ENCODE measurements at places on chromosomes 4 and X.

DNA sequence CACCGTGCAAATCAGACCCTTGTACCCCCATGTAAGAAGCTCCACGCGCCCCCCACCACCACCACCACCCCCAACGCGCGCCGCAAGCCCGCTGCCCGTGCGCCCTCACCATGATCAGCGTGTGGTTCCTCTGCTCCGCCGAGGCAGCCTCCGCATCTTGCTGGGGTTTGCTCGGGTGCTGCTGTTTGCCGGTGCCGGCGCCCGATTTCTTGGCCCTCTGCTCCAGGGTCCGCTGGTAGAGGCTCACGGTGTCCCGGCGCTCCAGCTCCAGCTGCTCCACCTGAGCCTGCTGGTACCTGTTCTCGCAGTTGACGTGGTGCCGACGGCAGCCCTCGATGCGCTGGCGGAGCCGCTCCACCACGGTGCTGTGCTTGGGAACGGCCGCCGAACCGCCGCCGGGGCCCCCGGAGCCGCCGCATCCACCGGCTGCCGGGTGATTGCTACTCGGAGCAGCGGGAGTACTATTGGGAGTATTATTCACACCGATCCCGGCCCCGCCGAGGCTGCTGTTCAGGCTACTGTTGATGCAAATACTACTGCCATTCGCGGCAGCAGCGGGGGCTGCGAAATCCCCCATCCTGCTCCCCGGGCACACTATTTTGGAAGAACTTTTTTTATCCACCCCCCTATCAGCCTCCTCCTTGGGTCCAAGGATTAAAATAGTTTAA lies 1.1 kb downstream of the MAML3 start:
- no peaks in the 10 kb centered on the region for H3K4me1 ChIP-seq
- H3K27me3 ChIP-seq = no peaks in the 10 kb centered on the region
- peak; percentile 74 for DNase-seq
- no peaks in the 10 kb centered on the region for H3K36me3 ChIP-seq
- H3K4me3 ChIP-seq = peak overlapping the region; percentile 97

DNA sequence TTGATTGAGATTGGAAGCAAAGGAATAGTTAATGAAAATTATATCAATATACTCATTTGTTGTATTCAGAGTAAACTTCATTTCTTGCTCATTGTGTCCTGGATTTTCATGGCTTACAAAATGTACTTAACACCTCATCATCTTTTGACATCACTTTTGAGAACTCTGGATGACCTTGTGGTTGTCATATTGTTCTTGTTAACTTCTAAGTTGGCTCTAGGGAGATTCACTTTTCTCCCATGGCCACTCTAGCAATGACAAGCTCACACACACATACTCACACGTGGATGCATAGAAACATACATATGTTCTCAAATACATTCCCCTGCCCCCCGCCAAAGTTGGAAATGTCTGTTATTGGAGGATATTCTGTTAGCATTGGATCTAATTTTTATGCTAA lies 15.3 kb downstream of the PHEX start:
- H3K4me1 ChIP-seq = no peaks in the 10 kb centered on the region
- no peaks in the 10 kb centered on the region for H3K36me3 ChIP-seq
- H3K27ac ChIP-seq = no peak overlapping the region
- no peak for DNase-seq
- no peaks in the 10 kb centered on the region for H3K27me3 ChIP-seq
- H3K4me3 ChIP-seq = no peak overlapping the region

- no peaks in the 10 kb centered on the region for H3K4me1 ChIP-seq
- H3K4me3 ChIP-seq = no peak overlapping the region
These were observed 6.0 kb downstream of the GRIA3 start for GRCh38 chrX:123190096-123190495.

DNA sequence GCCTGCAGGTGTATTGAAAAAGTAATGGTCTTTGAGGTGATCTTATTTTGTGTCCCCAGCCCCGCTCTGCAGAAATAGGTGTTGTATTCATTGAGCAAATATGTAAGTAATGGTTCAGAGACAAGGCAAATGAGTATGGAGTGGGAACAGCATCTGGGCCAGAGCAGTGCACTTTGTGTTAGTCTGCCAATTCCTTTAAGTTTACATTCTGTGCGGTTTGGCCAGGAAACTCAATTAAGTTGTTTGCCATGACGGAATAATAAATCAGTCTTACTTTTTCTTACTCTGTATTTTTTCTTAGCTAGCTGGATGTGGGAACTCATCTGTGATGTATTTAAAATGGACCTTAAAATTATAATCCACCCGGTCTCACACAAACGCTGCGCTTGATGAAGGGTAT lies 12.6 kb downstream of the DCLK2 start:
- H3K4me3 ChIP-seq = no peak overlapping the region
- DNase-seq = no peak
- no peaks in the 10 kb centered on the region for H3K36me3 ChIP-seq
- H3K27me3 ChIP-seq = no peaks in the 10 kb centered on the region

DNA sequence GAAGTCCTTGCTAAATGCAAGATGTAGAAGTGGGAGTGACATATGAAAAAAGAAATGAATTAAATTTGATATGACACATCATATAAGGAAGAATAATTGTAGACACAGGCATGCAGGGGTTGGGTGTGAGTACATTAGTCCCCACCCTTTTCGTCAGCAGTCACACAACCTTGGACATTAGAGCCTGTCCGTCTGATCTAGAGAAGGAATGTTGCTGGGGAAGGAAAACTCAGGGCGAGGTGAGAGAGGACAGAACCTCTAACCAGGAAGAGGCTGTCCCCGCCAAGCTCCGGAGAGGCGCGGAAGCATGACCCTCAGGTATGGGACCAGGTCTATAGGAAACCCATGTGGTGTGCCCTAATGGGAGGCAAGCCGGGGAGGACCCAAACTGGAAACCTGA lies 102.1 kb downstream of the RELL1 start:
- H3K27me3 ChIP-seq = no peaks in the 10 kb centered on the region
- H3K36me3 ChIP-seq = no peaks in the 10 kb centered on the region
- no peak overlapping the region for H3K27ac ChIP-seq
- no peak for DNase-seq
